ENCODE measurements at places on chromosomes 7 and 10.
A peak's percentile ranks its signal among the peaks of the same experiment; 100 is the strongest.

DNA sequence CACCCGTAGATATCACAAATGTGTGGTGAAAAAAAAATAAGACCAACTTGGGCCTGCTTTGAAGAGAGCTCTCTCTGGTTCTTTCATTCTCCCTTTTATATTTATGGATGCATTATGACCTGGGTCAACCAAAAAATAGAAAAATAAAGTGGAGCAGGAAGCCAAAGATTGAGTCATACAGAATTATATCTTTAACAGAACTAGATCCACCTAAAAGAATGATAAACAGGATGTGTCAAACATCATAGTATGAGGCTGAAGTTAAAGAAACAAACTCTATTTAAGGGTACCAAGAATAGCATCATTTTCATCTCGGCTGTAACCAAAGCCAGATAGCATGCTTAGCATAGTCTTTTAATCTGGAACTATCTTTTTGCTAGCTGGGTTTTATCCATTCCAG, 28.8 kb upstream of the NMT2 start:
- no peak for DNase-seq

- DNase-seq, result no peak
These were observed 106.5 kb downstream of the PRLHR start for GRCh38 chr10:118488710-118489497.

- DNase-seq, result no peak
These were observed 606 bp upstream of the LAMB1 start for GRCh38 chr7:108003599-108003935.

DNA sequence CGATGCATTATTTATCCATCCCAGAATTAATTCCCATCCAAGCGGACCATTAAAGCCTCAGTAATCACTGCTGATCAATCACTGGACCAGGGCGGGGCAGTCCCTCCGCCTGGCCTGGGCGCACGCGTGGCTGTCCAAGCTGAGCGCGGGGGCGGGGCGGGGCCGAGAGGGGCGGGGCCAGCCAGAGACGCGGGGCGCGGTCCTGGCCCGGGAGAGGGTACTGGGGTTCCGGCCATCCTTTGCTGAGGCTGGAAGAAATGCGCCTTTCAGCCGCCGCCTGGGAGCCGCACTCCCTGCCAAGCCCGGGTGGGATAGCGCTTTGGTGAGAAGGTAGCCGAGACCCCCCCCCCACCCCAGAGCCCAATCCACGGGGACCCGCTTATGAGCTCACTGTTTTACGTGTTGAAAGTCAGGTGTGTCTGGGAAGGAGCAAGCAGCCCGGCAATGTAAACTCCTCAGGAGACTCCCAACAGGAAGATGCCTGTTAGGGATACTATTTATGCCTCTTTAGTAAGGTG, at the start of gene ARHGAP22:
ARHGAP22 (minus strand) TSS at position 83 of the 518 bp plus-strand sequence. CDS start 277 bp downstream, outside the sequence.
- no peak for DNase-seq

DNA sequence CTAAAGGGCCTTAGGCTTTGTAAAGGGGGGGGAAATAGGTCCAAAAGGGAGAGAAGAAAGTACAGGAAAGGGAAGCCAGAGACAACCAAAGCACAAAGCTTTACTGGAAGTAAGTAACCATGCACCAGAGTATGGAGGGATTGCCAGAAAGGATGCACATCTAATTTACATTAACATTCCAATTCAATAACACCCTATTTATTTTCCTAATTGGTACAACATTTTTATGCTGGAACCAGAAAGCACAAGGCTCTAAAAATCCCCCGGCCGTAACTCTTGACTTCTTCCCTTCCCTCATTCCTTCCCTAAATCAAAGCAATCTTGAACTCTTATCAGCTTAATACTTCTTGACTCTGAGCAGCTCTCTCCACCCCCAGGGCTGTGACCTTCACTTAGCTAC, 400.0 kb upstream of the CELF2 start:
- no peak for DNase-seq

DNA sequence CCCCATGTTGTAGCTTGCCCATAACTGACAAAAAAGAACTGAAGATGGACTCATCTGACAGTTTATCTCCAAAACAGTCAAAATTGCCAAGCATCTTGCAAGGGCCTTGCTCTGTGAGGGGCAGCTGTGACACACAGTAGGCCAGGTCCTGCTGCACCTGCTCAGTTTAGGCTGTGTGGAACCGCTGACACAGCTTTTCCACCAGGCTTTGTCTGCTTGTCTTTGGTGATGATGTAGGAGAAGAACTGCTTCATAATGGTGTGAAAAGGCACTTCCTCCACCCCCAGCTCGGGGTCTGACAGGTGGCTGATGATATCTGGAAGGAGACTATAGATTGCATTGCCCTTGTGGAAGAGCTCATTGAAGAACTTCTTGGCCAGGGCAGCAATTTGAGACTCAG, 92.6 kb downstream of the NPSR1 start:
- no peak for DNase-seq

DNA sequence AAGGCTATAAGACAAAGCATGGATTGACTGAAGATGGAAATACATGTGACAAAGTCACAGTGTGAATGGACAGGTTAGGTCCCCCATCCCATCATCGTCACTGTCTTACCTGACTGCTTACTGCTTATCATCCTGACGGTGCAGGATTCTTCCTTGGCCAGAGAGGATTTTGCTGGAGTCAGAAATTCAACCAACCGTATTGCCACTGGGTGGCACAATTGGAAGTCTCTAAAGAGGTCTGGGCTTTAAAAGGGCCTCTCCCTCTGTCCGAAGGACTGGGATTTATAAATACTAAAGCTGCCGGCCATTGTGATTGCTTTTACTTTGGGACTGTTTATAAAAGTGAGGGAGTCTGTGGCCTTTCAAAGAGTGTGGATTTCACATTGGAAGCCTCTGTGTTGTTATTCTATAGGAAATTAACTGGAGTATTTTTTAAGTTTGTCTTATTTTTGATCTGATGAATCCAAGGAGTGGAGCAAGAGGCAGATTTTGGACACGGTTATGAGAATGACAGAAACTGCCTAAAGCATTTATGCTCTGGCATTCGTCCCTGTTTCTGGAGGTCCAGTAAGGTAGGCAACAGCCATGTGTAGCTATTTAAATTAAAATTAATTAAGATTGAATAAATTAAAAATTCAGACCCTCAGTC, 113.3 kb upstream of the CREB5 start:
- no peak for DNase-seq

GRCh38 chr10:91006001-91006751, 85.3 kb upstream of the ANKRD1 start:
- peak; percentile 68 for DNase-seq

GRCh38 chr10:90579602-90580242, 278.1 kb downstream of the HTR7 start:
- DNase-seq, result no peak

- no peak for DNase-seq
These were observed 2.4 kb downstream of the IPMK start for GRCh38 chr10:58265249-58265648.

GRCh38 chr7:90931986-90932916, 332.0 kb upstream of the FZD1 start:
- DNase-seq, result no peak

DNA sequence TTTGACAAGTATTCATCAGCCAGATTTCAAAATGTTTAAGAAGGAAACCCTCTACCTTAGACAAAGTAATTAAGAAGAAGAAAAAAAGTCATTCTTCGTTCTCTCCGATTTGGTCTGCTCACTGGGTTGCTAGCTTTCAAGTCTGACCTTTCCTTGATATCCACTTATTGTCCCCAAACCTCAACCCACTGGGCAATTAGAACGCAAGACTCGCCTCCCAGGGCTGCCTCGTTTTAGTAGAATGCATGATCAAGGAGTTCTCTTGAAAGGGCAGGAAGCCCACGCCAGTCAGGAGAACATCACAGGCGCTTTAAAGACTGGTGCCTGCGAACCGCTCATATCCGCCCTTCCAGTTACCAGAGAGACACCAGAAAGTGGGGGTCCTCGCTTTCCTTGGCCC, 637.7 kb downstream of the PARD3 start:
- no peak for DNase-seq
